ENCODE measurements at places on chromosomes 4 and X. TPM values are rescaled to one million over a fixed set of nuclear protein-coding genes. Genes with fewer than 3 reads are reported as not detected.
A peak's percentile ranks its signal among the peaks of the same experiment; 100 is the strongest.

DNA sequence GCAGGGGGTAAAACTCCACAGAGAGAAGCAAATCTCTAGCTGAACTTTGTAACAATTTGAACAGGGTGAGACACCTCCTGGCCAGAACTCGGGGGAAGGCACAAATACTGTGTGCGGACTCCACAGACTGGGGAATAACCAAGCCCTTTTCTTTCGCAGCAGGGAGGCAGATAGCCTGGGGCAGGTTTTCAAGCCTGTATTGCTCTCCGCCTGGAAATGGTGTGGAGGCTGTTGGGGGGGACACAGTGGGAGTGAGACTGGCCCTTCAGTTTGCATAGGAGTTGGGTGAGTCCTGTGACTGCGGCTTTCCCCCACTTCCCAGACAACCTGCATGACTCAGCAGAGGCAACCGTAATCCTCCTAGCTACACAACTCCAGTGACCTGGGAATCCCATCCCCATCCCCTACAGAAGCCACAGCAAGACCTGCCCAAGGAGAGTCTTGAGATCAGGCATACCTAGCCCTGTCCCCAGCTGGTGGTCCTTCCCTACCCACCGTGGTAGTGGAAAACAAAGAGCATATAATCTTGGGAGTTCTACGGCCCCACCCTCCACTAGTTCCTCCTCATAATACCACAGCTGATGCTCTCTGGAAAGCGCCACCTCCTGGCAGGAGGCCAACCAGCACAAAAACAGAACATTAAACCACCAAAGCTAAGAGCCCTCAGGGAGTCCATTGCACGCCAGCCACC is 12.9 kb upstream of the SMPX start:
- peak; percentile 3 for DNase-seq
- H3K4me1 ChIP-seq = no peaks in the 10 kb centered on the region
- H3K27ac ChIP-seq = no peak overlapping the region
- no peaks in the 10 kb centered on the region for H3K36me3 ChIP-seq

GRCh38 chrX:25601323-25601722 is 536.8 kb upstream of the MAGEB18 start:
- no peak overlapping the region for H3K27ac ChIP-seq
- H3K4me3 ChIP-seq = no peak overlapping the region
- H3K36me3 ChIP-seq = no peaks in the 10 kb centered on the region
- no peaks in the 10 kb centered on the region for H3K27me3 ChIP-seq
- no peaks in the 10 kb centered on the region for H3K4me1 ChIP-seq
- no peak for DNase-seq

Gene MAGEA6
- total RNA-seq = not detected

DNA sequence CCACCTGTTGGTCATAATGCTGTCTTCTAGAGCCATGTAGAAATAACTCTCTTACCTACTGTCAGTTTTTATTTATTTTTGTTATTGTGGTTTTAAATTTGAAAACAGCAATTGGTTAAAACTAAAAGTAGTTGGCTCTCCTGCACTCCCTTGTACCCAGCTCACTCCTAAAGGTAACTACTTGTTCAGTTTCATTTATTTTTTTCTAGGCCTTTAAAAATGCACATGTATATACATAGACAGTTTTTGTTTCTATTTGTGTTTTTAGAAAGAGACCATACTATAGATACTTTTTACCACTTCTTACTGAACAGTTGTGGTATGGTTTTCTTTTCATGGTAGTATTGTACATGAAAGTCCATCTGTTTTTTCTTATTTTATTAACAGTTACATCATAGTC is 16.8 kb downstream of the SMAD1 start:
- H3K27ac ChIP-seq = no peak overlapping the region
- no peaks in the 10 kb centered on the region for H3K36me3 ChIP-seq
- no peak overlapping the region for H3K4me3 ChIP-seq
- no peaks in the 10 kb centered on the region for H3K4me1 ChIP-seq

Gene HPGDS
- not detected for total RNA-seq

- H3K4me1 ChIP-seq = no peaks in the 10 kb centered on the region
- H3K4me3 ChIP-seq = no peak overlapping the region
- no peak overlapping the region for H3K27ac ChIP-seq
- DNase-seq = no peak
- no peaks in the 10 kb centered on the region for H3K27me3 ChIP-seq
Measured at GRCh38 chr4:25290490-25291067, 22.0 kb upstream of the ZCCHC4 start.

GRCh38 chr4:3745886-3746656 is 20.1 kb upstream of the ADRA2C start:
- DNase-seq = no peak
- H3K4me1 ChIP-seq = no peaks in the 10 kb centered on the region
- peaks cover 65% of the 10 kb centered on the region for H3K27me3 ChIP-seq
- H3K27ac ChIP-seq = no peak overlapping the region
- no peaks in the 10 kb centered on the region for H3K36me3 ChIP-seq
- H3K4me3 ChIP-seq = no peak overlapping the region

GRCh38 chrX:129957241-129958082 is 25.0 kb upstream of the BCORL1 start:
- H3K27me3 ChIP-seq = no peaks in the 10 kb centered on the region
- DNase-seq = peak; percentile 91
- H3K36me3 ChIP-seq = no peaks in the 10 kb centered on the region

DNA sequence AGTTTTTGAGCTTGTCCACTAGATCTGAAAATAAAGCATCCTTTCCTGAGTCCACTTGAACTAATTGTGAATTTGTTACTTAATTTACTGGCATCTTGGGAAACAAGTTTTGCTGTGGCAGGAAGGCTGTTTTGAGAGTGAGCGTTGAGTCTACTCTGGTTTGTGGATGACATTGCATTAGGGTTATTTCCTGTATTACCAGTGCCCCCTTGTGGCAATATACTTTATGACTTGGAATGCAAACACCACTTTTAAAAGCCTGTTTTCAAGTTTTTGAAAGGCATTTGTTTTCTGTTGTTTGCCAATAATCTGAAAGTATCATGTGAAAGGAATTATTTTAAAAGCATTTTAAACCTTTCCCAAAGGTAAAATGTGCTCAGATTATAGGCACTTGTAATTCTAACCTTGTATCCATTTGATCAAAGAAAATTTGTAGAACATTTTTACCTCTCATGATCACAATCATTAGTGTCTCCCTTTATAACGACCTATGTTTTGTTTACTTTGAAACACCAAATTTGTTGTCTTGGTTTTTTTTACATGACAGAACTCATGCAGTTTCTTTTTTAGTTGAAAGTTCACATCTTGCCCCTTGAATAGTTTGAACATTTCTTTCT is 18.0 kb upstream of the CYP2U1 start:
- H3K4me3 ChIP-seq = no peak overlapping the region
- no peak overlapping the region for H3K27ac ChIP-seq
- DNase-seq = no peak
- H3K27me3 ChIP-seq = no peaks in the 10 kb centered on the region

Gene KLKB1
- total RNA-seq = not detected

DNA sequence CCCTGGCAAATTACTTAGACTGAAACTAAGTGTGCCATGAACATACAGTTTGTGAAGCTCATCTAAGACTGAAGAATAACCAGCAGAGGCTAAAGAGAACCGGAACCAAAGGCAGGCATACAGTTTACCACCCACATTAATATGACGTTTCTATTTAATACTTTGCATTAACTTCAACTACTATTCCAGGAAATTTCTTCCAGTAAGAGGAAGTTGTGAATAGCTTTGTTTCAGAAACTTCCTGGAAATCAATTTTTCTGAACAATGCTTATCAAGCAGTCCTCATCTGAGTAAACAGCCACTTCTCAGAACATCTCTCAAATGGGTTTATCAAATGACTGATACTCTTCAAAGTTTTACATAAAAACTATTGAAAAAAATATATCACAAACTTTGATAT is 252.7 kb downstream of the OPHN1 start:
- no peak overlapping the region for H3K4me3 ChIP-seq
- H3K36me3 ChIP-seq = no peaks in the 10 kb centered on the region
- H3K27me3 ChIP-seq = peaks cover 3% of the 10 kb centered on the region
- no peaks in the 10 kb centered on the region for H3K4me1 ChIP-seq
- H3K27ac ChIP-seq = no peak overlapping the region

DNA sequence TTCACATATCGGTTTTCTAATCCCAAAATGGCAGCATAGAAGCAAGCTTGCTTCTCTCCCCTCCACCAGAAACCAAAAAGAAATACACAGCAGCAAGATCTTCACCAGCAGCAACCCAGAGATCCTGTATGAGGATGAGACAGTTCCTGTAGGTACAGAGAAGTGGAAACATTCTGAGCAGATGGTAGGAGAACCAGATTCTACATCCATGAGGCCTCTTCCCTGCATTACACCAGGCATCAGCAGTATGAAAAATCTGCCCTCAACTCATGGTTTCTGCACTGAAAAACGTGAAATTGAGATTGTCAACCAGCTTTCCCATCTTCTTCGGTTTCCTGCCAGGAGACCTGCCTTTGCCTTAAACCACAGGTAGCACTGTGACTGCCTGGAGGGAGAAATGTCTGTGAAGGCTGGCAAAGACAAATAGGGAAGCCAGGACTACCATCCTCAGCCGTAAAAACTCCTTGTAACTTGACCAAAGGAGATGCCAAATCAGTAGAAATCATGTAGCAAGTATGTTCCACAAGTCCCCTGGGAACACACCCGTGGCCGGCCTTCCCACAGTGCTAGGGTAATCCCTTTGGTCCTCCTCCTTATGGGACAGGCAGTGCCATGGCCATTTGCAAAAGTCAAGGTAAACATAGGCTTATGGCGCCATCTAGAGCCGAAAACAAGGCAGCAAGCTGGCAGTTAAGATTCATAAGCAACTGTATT is 24.0 kb upstream of the MTHFD2L start:
- H3K4me3 ChIP-seq = no peak overlapping the region
- peak; percentile 26 for DNase-seq
- H3K36me3 ChIP-seq = no peaks in the 10 kb centered on the region
- H3K27me3 ChIP-seq = no peaks in the 10 kb centered on the region

DNA sequence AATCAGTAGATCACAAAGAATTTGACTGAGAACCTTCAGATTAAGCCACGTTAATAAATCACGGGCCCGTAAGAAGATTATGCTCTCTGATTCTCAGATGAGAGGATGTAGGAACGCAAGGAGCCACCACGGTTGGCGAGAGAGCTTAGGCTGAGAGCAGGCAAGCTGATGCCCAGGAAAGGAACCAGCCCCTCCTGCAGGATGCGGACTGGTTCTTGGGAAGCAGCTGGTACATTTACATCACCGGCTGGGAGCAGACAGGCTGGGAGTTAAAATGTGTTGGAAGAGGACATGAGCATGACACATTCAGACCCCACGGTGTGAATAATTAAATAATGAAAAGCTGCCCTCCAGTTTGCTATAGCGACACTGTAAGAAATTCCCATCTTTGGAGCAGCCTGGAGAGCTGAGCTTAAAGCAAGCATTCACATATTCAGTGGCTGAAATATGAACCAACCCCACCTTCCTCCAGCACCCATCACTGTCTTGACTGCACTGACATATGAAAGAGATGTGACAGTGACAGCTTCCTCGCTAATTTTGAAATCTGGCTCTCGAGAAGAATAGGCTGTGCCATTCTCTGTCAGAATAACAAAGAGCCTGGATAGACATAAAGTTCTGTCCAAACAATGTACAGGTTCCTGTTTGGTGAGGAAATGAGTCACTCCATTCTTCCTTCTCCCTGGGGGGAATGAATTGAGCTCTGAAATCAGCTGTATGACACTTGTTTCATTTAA is 33.1 kb downstream of the LNX1 start:
- no peaks in the 10 kb centered on the region for H3K27me3 ChIP-seq
- peaks cover 14% of the 10 kb centered on the region for H3K4me1 ChIP-seq
- no peak for DNase-seq

Gene GATA1
- total RNA-seq = not detected
